ENCODE measurements at places on chromosomes 13 and 19. TPM values are rescaled to one million over a fixed set of nuclear protein-coding genes. Genes with fewer than 3 reads are reported as not detected.
A peak's percentile ranks its signal among the peaks of the same experiment; 100 is the strongest.

DNA sequence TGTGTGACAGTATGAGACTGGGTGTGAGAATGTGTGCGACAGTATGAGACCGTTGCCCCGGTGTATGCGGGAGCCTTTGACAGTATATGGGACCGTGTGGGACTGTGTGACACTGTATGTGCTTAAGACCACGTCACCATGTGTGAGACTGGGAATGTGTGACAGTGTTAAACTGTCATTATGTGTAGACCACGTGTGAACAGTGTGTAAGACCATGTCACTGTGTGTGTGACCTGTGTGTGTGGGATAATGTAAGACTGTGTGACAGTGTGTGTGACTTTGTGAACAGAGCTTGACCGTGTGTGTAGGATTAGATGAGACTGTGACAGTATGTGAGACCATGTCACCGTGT is 549 bp downstream of the ZNF583 start:
- no peak for DNase-seq

DNA sequence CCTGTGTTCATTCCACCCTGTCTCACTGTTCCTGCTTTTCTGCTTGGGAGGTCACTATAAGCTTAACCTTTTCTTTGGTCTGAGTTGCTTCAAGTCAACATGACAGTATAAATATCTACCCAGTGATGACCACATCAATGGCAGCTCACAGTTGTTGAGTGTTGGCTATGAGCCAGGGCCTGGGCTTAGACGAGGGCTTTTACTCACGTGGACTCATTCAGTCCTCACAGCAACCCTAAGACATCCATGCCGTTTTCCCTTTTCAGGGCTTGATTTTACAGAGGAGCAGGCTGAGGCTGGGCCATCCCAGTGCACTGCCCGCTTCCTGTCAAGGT is 10.2 kb upstream of the CCDC97 start:
- DNase-seq: peak; percentile 84

- no peak for DNase-seq
Measured at GRCh38 chr19:1884291-1884718, 991 bp downstream of the ABHD17A start.

GRCh38 chr19:3249408-3249807 is 24.9 kb downstream of the CELF5 start:
- no peak for DNase-seq

DNA sequence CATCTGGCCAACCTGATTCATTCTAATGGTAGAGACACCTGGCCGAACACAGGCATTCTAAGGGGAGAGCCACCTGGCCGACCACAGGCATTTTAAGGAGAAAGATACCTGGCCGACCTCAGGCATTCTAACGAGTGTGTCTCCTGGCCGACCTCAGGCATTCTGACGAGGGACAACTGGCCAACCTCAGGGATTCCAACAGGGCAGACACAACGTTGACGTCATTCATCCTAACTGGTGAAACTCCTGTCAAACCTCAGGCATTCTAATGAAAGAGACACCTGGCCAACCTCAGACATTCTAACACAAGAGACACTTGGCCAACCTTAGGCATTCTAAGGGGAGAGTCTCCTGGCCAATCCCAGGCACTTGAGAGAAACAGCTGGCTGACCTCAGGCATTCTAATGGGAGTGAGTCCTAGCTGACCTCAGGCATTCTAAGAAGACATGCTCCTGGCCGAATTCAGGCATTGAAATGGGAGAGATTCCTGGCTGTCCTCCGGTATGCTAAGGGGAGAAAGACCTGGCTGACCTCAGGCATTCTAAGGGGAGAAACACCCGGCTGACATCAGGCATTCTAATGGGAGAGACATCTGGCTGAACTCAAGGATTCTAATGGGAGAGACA is 1352.5 kb downstream of the UQCRFS1 start:
- DNase-seq: no peak

- DNase-seq: peak; percentile 86
Measured at GRCh38 chr19:21082011-21082975, at the start of gene ZNF714. TSS of gene ZNF714 (plus strand) at chr19:21082203. CDS start at chr19:21098269, 16,066 bp downstream.

DNA sequence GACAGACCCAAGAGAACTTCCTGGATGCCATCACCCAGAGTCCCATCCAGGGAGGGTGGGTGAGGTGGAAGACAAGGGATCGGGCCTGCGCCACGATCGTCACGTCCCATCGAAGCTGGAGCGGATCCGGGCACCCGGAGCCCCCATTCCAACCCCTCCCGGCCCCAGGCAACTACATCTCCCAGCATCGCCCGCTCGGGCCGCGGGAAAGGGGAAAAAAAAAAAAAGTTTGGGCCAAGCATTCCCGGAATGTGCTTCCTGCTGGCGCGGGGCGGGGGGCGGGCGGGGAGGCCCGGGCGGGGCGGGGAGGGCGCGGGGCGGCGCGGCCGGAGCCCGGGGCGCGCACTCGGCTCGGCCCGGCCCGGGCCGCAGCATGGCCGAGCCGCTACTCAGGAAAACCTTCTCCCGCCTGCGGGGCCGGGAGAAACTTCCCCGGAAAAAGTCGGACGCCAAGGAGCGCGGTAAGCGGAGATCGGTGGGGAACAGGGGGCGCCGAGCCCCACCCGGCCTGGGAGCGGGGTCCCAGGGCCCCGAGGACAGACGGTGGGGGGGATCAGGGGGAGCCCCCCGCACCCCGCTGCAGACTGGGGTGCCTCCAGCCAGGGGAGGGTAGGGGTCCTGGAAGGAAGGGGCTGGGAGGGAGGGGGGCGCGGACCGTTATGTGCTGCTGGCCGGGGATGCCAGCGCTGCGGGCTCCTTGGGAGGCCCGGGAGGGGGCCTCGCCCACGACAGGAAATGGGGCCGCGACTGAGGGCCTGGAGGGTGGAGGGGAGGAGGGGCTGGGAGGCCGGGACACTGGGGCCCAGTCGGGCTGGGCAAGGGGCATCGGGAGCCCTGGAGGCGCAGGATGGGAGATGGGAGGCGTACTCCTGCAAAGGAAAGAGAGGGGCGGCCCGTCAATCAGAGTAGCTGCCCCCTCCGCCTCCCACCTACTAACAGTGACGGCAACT is at the start of gene SYDE1:
Gene SYDE1, plus strand, starts transcription at position 341 of the 950 bp plus-strand sequence. Its CDS starts 33 bp downstream, at position 374.
- no peak for DNase-seq

DNA sequence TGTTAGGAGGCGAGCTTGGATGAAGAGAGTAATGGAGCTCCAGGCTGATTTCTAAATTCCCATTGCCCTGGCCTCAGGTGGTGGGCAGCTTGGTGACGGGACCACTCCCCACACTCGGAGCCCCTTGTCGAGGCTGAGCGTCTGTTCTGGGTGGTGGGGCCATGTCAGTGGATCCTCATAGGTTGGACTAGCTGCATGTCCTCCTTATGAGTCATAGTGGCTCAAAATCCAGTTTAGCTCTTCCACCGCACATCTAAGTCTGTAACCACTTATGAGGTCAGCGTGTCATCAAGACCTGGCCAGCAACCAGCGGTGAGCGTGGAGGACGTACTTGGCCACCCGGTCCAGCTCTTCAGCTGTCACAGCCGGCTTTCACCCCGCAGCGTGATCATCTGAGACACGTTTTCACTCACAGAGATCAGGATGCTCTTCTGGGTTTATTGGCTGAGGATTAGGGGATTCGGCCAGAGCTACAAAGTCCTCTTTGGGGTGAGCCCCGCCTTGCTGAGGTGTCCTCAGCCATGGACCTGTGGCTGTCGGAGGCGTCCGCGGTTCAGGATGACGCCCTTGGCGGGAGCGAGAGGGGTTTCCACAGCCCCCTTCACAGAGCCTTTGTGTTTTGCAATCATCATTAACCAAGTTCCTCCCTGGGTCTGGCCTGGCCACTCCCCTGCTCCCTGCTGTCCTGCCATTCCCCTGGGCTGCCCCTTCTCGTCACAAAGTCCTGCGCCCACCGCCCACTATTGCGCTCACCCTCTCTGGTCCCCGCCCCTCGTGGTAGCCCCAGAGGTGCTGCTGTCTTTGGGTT is 41.9 kb downstream of the ADPRHL1 start:
- no peak for DNase-seq

- no peak for DNase-seq
Measured at GRCh38 chr13:21060338-21061028, 903 bp downstream of the LATS2 start.

DNA sequence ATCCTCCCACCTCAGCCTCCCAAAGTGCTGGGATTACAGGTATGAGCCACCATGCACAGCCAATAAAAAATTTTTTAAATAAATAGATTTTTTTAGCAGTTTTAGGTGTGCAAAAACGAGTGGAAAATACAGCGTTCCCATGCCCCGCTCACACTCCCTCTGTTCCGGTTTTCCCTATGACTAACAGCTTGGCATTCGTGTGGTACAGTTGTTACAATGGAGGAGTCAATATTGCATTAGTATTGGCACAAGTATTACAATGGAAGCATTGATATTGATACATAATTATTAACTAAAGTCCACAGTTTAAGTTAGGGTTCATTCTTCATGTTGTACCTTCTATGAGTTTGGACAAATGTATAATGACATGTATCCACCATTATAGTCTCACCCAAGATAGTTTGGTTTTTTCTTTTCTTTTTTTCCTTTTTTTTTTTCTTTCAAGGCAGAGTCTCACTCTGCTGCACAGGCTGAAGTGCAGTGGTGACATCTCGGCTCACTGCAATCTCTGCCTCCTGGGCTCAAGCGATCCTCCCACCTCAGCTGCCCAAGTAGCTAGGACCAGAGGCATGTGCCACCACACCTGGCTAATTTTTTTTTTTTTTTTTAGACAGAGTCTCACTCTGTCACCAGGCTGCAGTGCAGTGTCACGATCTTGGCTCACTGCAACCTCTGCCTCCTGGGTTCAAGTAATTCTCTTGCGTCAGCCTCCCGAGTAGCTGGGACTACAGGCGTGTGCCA is 15.4 kb upstream of the RAB20 start:
- no peak for DNase-seq

DNA sequence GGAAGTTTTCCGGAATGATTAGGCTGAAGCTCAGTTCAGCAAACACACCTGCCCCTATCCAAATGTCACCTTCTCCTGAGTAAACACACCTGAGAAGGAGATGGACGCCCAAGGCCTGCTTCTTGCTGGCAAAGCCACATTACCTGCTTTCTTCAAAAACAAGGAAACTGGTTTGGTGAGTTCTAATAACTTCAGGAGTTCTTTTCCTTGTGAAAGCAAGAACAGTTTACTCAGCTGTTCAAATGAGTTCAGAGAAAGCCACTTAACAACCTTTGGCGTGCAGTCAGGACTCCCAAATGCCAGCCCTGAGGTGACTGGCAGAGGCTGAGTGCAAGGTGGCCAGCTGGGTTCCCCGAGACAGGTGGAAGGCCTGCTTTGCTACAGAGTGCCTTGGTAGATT is 160.5 kb downstream of the STK24 start:
- DNase-seq: no peak

DNA sequence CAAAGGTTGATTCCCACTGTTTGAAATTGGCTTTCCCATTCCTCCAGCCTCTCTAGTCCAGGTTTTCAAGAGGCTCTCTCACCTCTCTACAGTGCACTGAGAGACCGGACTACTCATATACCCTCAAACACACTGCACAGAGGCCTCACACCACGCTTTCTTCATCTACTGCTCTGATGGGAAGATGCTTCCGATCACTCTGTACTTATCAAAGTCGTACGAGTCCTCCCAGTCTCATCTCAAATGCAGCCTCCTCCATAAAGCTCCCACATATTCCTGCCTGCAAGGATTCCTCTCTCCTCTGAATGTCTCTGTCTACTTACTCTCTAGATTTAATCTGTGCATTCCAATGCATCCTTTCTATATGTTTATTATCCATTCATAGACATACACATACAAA is 164.4 kb downstream of the EFNB2 start:
- DNase-seq: no peak

- DNase-seq: no peak
Measured at GRCh38 chr13:55493297-55493696, 1647.4 kb upstream of the PRR20A start.

DNA sequence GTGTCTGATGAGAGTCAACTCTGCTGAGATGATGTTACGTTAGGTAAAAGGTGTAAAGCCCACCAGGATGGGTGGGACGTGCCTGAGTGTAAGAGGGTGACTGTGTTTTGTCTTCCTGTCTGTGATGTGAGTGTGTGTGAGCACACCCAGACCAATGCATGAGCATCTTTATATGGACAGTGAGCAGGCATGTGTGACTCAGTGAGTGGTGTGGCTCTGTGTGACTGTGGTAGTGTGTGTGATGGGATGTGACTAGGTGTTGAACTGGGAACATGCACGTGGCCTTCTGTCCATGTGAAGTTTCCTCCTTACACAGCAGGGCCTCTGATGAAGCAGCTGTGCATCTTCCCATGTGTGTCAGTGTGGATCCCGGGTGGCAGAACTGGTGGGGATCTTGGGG is 17.8 kb upstream of the LGALS16 start:
- no peak for DNase-seq

DNA sequence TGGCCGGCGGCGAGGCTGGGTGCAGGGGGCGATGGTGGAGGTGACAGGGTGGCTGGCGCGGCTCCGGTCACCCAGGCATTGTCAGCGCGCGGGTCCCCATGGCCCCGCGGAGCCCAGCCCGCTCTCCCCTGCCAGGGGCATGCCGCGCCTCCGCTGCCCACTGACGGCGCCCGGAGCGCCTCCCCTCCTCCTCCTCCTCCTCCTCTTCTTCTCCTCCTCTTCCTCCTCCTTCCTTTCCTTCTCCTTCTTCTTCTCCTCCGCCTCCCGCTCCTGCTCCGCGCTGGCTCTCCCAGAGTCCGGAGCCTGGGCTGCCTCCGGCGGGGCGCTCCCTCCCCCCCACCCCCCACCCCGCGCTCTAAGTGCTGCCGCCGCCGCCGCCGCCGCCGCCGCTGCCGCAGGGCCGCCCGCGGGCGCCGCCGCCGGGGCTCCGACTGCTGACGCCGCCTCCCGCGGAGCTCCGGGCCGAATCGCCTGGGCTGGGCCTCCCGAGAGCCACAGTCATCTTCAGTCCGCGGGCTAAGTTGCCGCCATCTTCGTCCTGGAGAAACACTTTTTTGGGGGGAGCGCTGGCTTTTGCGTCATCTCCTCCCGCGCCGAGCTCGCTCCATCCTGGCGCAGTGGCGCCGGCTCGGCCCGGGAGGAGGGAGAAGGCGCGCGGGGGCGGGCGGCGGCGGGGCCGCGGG is 348.3 kb downstream of the LIG4 start:
- DNase-seq: no peak

GRCh38 chr19:35851213-35852028 is 883 bp downstream of the NPHS1 start:
- no peak for DNase-seq

DNA sequence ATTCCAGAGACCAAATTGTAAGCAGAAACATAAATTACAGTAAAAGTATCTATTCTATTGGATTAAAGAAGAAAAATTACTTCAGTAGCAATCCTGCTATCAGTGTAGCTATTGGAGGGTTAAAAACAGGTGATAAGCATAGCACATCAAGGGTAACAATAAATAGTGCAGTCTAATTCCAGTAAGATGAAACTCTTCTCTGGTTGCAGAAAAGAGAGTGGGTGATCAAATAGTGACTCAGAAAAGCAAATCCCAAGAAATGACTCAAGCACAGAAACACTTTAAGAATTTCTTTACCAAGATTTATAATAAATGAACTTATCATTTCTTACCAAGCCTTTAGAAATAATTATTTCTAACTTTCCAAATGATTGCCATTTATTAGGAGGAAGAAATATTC is 135.7 kb downstream of the LMO7 start:
- DNase-seq: no peak

- no peak for DNase-seq
Measured at GRCh38 chr13:51416107-51416506, 36.7 kb downstream of the INTS6 start.

The SNRNP70 gene
- total RNA-seq: 207 TPM

The GPR32 gene
- total RNA-seq: not detected

The SIGLEC14 gene
- total RNA-seq: 0.72 TPM

The SERP2 gene
- 1.3 TPM for total RNA-seq

The GSK3A gene
- 24.0 TPM for total RNA-seq

The MAB21L1 gene
- total RNA-seq: 2.2 TPM

The BIVM gene
- total RNA-seq: 21.1 TPM

Measured in suprapubic skin (tissue), 4 donors.